Stimulated activated naive CD4-positive, alpha-beta T cell (primary cell): ENCODE measurements at places on chromosomes 3 and 15.
A peak's percentile ranks its signal among the peaks of the same experiment; 100 is the strongest.

- DNase-seq = no peak
These were observed 16.4 kb downstream of the PLEKHO2 start for GRCh38 chr15:64858021-64858575.

GRCh38 chr15:91889111-91889815 is 35.8 kb downstream of the SLCO3A1 start:
- DNase-seq = no peak

- DNase-seq = peak; percentile 27
These were observed 7.0 kb downstream of the MAPKAPK3 start for GRCh38 chr3:50623840-50624474.

- no peak for DNase-seq
These were observed 2.4 kb downstream of the MUC4 start for GRCh38 chr3:195809291-195809785.

DNA sequence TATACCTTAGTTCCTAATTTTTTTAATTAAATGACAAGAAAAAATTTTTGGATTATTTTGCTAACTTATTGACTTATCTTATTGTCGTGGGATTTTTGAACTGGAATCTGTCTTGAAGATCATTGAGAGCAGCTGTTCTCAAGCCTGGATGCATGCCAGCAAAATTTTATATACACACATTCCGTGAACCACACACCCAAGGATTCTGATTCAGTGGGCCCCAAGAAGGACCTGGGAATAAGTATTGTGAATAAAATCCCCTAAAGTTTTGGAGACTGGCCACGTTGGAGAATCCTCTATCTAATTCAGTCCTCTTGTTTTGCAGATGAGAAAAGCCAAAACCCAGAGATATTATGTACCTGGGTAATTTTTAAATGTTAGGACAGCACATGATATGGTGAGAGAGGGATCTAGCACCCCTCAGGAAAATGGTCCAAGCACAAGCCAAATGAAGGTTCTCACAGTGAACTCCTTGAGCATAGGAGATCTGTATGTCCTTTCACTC is 55.2 kb downstream of the UNC13C start:
- DNase-seq = no peak

- no peak for DNase-seq
These were observed 45.6 kb upstream of the SRGAP3 start for GRCh38 chr3:9295007-9295406.

- DNase-seq = no peak
These were observed at the start of gene ST3GAL6 for GRCh38 chr3:98763076-98763475. Gene ST3GAL6, plus strand, starts transcription at chr3:98763340. Its CDS starts 5,101 bp downstream, at chr3:98768441.

DNA sequence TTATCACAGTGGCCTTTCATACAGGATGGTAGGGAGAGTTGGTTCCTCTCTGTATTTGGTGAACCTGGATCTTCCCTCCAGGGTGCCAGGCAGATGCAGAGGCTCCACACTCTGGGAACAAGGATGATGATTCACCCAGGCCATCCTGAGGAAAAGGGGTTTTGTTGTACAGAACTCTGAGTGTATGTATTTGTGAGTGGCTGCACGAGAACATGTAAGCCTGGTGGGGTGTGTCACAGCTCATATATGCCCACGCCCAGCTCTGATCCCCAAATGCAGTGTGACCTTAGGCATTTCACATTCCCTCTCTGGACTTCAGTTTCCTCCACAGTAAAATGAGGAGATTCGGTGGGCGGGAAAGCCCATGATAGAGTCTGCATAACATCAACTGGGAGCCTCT is 11.6 kb upstream of the CILP start:
- DNase-seq = no peak

GRCh38 chr3:100358413-100358812 is 23.9 kb downstream of the NIT2 start:
- DNase-seq = no peak

DNA sequence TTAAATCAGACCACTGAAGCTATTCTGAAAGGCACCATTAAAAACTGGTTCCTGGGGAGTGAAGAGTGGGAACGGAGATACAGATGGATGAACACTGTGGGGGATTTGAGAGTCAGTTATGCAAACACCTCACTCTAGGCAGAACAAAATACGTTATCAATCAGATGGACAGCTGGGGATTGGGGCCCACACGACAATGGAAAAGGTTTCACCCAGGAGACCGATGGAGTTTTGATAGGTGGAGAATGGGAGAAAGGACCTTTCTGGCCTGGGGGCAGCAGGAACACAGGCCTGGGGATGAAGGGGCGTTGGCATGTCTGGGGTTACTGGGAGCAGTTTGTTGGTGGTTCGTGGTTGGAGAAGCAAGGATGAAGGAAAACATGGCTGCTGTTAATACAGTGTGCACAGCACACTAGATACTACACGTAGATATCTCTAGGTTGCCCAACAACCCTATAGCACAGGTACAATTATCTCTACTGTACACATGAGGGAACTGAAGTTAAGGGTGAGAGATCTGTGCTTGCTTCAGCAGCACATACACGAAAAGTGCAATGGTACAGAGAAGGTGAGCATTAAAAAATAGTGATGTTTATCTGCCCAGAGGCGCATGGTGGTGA is 16.5 kb downstream of the ST6GAL1 start:
- DNase-seq = no peak

- DNase-seq = no peak
These were observed 45.7 kb downstream of the PGBD4 start for GRCh38 chr15:34147371-34148140.

DNA sequence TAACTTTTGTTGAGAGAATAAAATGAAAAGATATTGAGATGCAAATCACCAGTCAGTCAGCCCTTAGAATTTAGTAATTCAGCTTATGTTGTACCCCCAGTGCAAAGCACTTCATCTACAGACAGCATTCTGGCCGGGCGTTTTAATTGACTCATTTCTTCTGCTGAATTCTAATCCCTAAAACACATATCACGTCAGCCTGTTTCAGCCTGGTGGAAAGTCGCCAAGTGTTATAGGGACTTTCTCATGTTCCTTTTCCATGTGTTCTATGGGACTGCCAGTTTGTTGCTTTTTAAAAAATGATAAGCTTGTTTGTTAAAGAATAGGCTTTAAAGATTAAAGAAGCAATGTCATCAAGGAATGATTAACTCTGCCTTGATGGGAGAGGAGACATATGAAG is 169.7 kb upstream of the BFSP2 start:
- DNase-seq = no peak

GRCh38 chr3:69092030-69092516 is 7.3 kb downstream of the ARL6IP5 start:
- DNase-seq = peak; percentile 67
